ENCODE measurements at places on chromosomes 16 and 17.

GRCh38 chr17:82113941-82114340 lies 15.9 kb upstream of the FASN start:
- DNase-seq, result no peak

DNA sequence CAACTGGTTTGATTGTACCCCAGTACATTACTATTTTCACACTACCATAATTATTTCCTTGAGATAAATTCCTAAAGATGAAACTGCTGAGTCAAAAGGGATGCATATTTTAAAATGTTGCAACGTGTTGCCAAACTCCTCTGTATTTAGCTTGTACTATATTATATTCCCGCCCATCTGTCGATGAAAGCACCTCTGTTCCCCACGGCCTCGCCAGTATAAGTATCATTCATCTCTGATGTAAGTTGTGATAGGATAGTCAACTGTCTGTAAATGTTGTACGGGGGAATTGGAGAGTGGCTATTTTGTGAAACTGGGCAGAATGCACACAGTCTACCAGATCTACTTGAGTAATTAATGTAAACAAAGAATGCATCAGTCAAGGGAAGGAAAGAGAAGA lies 47.7 kb upstream of the TNRC6A start:
- DNase-seq, result no peak

- no peak for DNase-seq
These were observed 594 bp upstream of the TGFB1I1 start for GRCh38 chr16:31471241-31471874.

DNA sequence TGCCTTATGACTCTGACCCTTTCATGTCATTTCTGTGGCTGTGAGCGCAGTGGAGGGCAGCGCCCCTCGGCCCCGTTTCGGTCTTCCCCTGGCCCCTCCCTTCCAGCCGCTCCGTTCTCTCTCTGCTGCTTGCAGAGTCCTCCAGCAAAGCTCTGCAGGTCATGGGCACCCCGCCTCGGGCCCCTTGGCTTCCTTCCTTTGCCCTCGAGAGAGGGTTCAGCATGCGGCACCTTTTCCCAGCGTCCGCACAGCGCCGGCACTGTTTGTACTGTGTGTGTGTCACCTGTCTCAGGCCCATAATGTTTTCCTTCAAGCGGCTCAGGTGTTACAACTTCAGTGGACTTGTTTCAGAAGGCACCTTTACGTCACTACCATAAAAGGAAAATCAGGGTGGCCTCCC lies 98.5 kb downstream of the RAP1GAP2 start:
- no peak for DNase-seq

All from activated naive CD8-positive, alpha-beta T cell treated with anti-CD3 and anti-CD28 coated beads, Interleukin-2, amount 50 U/mL, for 24 hours (primary cell).